ENCODE measurements at places on chromosomes 4 and X.

DNA sequence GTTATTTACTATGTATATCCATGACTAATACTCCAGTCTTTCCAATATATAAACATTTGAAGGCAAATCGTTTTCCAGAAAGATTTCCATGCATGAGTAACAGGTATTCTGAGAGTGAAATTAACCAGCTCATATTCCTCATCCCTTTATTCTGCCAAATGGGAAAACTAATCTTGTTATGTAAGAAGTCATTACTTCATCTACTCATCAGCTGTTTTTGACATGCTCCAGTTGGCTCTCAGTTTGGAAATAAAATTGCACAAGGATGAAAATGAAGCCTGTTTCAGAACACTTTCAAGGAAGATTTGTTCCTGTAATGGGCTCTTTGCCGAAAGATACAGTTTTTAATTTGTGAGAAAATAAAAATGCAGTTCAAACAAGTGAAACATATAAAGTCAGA lies 121.9 kb downstream of the KCTD8 start:
- DNase-seq = no peak

DNA sequence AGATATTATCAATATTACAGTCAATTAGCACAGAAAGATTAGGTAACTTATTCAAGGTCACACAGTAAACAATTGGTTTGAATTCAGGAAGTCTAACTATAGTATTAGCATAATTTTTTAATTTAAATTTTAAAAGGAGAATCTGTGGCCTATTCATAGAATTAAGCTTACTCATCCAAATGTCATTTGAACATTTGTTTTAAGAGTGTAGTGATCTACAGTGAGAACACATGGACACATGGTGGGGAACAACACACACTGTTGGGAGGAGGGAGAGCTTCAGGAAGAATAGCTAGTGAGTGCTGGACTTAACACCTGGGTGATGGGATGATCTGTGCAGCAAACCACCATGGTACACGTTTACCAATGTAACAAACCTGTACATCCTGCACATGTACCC lies 48.3 kb downstream of the MEPE start:
- DNase-seq = no peak

DNA sequence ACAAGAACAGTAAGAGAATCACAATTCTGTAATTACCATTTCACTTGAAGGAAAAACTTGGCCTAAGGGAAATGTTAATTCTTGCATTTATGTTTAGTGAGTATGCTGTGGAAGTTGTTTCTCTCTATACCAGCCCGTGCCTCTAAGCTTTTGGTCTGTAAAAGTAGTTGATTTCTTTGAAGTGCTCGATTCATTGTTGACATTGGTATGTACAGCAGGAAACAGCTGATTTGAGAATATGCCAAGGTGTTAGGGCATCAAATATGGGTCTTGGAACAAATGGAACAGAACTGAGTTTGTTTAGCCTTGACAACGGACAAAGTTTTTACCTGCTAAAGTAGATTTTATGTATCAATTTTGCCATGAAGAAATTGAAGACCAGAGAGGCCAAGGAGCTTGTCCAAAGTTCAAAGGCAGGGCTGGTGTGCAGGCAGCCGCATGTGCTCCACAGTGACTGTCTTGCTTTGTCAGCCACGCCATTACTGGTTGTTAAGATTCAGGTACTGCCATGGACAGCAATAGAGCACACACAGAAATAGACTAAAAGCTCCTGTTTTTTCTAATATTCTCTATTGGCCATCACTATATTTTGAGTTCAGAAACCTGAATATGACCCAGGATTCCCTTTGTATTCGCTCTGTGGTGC lies 75.5 kb upstream of the TLR3 start:
- no peak for DNase-seq

DNA sequence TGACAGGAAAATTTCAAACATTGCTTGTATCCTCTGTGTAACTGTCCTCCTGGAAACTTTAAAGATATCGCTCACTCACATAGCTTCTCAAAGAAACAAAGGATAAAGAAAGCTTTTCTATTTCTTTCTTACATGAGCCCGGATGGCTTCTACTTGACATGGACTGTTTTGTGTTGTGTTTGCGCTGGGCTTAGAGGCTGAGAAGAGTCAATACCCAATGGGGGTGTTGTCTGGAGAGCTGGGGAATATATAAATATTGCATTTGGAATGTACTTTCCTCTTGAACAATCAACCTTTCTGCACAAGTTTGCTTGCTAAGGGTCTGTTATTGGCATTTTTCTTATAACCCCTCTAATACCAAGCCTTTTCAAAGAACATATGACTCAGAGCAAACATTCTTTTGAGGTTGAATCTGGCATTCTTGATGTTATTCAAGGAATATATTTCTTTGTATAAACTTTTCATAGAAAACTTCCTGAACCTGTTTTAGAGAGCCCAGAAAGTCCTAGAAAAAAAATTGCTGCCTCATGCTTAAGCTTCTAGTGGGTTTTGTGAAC lies 331.9 kb downstream of the PACRGL start:
- DNase-seq = no peak

DNA sequence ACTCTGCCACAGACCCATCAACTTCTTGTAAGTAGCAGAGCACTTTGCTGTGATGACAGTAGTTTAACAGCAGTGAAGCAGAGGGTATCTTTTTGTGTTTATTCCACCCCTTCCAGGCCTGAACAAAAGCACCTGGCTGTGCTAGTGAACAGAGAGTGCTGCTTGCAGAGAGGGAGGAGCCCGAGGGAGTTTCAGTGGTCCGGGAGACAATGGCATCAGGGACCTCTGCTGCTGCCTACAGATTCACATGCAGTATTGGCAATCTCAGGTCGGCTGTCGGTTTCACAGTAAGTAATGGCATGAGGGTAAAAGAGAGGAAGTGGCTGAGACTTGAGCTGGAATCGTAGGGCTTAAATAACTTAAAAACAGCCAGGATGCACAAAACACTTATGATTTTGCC lies 755.8 kb downstream of the RPA4 start:
- DNase-seq = no peak

DNA sequence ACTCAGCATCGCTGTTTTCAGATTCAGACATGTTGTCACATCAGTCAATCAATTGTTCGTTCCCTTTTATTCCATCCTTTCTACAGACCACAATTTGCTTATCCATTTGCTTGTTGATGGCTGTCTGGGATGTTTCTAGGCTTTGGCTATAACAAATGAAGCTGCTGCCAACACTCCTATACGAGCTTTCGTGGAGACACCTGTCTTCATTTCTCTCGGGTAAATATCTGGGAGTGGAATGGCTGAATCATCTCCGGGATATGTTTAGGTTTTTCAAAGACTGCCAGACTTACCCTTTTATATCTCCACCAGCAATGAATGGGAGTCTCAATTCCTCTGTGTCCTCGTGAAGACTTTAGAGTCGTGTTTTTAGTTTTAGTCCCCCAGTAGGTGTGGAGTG lies 118.9 kb downstream of the SORCS2 start:
- no peak for DNase-seq

DNA sequence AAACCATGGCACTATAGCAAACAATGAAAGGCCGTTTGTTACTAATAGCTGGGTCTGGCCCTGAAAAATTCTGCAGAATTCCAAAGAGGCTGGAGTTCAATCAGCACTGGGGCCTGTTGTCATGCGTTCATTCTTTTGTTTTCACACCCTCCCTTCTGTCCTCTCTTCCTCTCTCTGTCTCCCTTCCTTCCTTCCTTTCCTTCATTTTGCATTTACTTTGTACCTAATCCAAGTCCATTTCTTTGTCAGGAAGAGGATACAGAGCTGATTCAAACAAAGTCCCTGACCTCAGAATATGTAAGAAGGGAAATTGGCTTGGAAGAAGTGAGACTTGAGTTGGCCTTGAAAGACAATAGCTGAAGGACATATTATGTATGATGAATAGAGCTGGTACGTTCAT lies 119.6 kb upstream of the LDB2 start:
- DNase-seq = no peak

GRCh38 chr4:16125571-16126445 lies 42.0 kb upstream of the PROM1 start:
- no peak for DNase-seq

- DNase-seq = no peak
Observed at GRCh38 chr4:119227690-119228089, 15.2 kb downstream of the USP53 start.

GRCh38 chr4:154344686-154345085 lies 146.9 kb downstream of the DCHS2 start:
- no peak for DNase-seq

DNA sequence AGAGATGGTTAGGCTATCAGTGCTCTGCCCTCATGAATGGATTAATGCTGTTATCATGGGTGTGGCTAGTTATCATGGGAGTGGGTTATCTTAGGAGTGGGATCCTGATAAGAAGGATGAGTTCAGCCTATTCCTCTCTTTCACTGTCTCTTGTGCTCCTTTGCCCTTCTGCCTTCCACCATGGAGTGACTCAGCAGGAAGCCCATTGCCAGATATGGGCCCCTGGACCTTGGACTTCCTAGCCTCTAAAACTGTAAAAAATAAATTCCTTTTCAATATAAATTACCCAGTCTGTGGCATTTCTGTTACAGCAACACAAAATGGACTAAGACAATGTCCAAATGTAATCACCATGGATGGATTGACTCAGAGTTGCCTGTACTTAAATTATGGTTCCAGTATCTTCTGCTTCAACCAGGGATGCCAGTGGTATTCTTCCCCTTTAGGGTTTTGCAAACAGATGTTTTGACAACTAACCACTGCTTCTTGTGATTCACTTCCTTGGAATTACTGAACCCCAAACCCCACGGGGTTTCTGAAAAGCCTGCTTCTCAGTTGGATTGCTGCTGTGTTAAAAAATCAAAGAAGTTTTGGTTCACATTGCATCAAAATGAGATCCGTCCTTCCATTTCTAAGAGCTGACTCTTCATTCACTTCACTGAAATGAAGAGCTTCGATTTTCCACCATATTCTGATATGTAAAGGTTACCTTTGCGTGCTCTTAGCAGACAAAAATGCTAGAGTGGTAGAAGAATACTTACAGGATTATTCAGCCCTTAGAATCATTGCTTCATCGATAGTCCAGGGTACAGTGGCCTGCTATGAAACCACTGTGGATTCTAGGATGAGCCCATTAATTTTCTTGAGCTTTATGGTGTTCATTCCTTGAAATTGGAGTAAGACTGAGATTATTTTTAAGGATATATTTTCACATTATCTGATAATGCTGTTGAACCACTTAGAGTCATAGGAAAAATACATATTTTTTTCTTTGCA lies 107.7 kb downstream of the FRMPD4 start:
- DNase-seq = no peak

GRCh38 chrX:33385546-33385945 lies 174.2 kb upstream of the DMD start:
- DNase-seq = no peak

GRCh38 chrX:119134466-119134865 lies 6.9 kb upstream of the KIAA1210 start:
- no peak for DNase-seq

DNA sequence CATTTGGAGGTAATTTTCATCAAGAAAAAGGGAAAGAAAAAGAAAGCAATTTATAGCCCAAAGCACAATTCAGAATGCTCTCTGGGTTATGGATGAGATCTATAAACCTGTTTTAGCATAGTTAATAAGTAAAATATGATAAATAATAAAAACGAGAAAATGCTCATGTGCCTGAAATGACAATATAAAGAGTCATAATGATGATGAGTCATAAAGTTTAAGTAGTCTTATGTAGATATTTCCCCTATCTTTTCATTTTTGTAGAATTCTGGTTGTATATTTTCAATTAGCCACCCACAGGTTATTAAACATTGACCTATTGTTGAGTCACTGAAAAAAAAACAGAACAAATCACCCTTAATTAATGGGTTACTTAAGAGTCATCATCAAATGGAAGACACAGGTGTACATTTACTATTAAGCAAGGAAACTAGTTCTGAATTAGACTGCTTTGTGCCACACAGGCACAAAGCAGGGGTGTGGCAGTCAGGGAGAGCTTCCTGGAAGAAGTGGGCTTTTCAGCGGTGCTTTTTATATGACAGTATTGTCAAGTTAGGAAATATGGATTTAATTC lies 29.3 kb downstream of the BEND4 start:
- no peak for DNase-seq

GRCh38 chrX:135516376-135516775 lies 4.1 kb upstream of the INTS6L start:
- no peak for DNase-seq

- no peak for DNase-seq
Observed at GRCh38 chr4:141347684-141348083, 127.0 kb downstream of the ZNF330 start.

DNA sequence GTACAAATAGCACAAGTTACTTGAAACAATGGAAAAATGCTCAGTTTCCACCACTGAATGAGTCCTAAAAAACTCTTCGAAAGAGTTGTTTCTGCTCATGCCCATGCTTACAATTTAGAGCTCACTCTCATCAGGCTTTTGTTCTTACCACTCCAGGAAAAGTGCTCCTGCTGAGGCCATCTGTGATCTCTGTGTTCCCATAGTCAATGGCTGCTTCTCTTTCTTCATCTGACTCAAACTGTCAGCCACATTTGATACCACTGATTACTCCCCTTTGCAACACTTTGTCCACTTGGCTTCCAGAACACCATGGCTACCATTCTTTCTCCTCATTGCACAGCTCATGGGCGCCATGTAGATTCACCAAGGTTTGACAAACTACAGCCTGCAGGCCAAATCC lies 80.0 kb upstream of the SLC34A2 start:
- DNase-seq = no peak

GRCh38 chr4:20255251-20255586 lies 3.5 kb downstream of the SLIT2 start:
- DNase-seq = no peak

DNA sequence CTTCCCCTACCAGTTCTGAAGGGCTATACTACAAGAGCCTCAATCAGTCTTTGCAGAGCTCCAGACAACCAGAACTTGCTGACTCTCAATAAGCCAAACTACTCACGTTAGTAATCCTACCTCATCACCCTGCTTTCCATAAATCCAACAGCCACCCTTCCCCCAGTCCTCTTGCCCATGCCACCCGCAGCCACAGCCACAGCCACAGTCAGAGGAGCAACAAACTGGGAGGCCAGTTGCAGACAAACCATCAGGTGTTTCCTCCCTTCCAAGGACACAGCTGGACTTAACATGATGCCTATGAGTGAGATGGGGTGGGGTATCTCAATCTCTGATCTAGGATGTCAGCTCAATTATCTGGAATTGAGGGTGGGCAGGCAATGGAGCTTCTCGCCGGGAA lies 1.0 kb downstream of the GABRA3 start:
- no peak for DNase-seq

DNA sequence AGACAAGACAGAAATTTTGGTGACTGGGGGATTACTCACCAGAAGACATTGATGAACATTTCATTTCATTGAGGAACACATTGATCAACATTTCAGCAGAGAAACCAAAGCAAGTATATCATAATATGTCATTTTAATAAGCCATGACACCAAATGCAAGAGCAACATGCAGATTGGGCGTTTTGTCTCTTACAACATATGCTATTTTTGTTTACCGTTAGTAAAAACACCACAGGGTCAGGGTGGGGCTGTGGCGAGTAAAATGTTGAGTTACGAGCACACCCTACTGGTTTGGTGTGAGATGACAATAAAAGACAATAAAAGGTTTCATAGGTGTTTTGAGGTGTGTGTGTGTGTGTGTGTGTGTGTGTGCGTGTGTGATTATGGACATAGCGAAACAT lies 294.5 kb downstream of the PDGFC start:
- DNase-seq = no peak
